Germinal center (tissue), 1 donor: ENCODE measurements at places on chromosomes 3 and 15.

DNA sequence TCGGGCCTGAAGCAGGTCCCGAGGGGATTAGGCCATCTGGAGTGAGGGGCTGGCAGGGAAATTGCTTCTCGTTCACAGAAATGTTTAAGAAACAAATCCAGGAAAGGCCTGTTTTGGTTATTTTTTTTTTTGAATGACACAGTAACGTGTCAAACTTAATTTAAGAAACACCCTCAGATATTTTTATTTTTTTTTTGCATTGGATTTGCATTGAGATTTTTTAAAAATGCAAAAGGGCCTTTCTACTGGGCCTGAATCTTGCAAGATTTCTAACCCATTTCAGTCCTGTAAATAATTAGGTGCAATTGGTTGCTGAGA lies 25.0 kb upstream of the KLF13 start:
- DNase-seq, result no peak

- no peak for DNase-seq
Measured at GRCh38 chr3:175940881-175941280, 1081.7 kb downstream of the NAALADL2 start.

DNA sequence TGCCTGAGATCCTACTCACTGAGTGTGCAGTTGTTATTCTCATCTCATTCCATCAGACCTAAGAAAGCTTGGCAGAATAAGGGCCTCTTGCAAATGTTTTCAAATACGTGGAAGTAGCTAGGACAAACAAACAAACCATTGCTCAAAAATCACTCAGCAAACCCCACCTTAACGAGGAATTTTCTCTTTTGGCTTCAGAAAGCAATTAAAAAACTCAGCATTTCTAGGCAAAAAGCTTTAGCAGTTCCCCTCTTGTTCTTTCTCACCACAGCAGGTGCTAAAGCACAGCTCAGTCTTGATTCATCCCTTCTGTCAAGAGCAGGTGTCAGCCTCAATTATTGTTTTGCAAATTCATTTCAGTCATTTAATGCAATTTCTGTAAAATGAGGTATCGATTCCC lies 58.6 kb upstream of the NUDT16 start:
- DNase-seq, result no peak

DNA sequence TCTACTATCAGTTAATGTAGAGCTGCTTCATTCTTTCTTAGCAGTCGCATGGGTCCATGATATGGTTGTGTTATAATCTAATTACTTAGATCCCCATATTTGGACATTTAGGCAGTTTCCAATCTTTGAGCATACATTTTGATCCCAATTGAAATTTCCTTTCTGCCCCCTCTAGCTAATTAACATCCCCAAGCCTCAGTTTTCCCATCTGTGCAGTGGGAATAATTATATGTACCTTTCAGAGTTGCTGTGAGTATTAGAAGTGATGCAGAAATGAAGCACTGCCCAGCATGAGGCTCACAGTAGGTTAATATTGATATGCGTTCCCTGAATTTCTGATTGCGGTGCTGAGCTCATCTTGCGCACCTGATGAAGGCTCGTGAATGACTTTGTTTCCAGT lies 21.8 kb downstream of the SPSB4 start:
- no peak for DNase-seq

- no peak for DNase-seq
Measured at GRCh38 chr3:29696311-29696710, 415.4 kb downstream of the RBMS3 start.

GRCh38 chr15:67101911-67102598 lies 36.7 kb downstream of the SMAD3 start:
- no peak for DNase-seq

GRCh38 chr3:184601576-184602371 lies 40.2 kb downstream of the EPHB3 start:
- no peak for DNase-seq

DNA sequence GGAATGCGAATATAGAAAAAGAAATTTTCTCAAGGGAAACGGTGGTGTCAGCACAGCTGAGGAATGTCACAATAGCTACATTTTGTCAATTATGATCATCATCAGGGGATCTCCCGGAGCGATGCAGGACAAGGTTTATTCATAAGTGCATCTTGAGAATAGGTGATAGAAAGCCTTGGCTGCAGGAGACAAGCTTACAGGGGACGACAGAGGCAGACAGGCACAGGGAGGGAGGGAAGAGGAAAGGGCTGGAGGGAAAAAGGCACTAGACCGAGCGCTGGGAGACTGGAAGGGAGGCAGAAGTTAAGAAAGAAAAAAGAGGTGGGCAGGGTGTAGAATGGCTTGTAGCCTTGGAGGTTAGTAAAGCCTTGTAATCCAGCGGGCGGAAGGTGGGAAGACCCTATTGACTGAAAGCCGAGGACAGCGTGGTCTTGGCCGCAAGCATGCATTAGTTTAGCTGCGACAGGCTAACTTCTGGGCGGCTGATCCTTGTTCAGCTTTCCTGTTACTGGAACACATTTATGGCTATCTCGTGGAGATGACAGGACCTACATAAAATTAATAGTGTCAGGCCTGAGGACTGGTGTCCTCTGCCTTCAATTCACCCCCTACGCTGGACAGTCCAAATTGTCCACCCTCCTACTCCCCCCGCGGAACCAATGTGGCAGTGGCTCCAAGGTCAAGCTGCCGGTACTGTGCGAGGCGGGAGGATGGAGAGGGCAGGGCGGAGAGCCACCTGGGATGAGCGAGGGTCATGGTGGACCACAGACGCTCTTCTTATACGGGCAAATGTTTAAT lies 1.4 kb upstream of the NECTIN3 start:
- no peak for DNase-seq

GRCh38 chr3:65078748-65079147 lies 390.9 kb upstream of the ADAMTS9 start:
- DNase-seq, result no peak
